Thoracic aorta (tissue), 2 donors: ENCODE measurements at places on chromosomes 2 and 18.

GRCh38 chr2:201986463-201986735, 47.3 kb upstream of the FZD7 start:
- no peak for DNase-seq

GRCh38 chr2:201883606-201884369, 77.5 kb downstream of the CDK15 start:
- DNase-seq: no peak

- DNase-seq: no peak
Measured at GRCh38 chr18:21387886-21388285, 145.9 kb downstream of the GREB1L start.

DNA sequence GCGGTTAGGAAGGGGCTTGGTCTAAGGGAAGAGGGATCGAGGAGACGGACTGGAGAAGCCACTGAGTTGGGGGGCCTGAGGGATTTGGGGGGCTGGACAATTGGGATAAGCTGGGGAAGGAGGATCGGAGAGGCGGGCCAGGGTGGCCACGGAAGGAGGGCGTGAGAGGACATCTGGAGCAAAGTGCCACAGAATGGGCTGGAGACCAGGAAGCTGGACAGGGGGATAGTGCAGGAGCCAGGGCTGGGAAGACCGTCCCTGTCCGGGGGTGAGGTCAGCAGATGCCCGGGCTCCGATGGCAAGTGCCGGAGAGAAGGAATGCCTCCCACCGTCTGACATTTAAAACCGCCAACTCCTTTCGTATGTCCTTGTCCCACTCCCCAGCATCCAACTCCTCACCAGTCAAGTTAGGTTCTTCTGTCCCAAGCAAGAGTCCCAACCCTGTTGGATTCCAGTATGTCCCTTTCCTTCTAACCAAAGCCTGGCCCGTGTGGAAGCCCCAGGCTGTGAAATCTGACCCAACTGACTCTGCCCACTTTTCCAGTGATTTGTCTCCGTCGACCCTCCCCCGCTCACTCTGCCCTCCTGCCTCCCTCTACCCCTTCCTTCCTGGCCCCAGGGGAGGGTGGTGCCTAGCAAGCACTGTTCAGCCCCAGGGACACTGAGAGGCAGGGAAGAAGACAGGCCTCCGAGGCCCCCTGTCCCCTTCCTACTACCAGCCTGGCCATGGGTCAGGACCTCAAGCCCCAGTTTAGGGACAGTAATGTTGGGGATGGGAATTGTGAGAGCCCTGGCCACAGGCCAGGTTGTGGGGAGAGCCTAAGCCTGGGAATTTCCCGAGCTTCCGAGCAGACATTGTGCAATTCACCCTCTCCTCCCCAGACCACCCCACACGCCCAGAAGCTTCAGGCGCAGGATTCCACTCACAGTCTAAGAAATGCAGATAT, 31.5 kb upstream of the TMBIM1 start:
- no peak for DNase-seq

DNA sequence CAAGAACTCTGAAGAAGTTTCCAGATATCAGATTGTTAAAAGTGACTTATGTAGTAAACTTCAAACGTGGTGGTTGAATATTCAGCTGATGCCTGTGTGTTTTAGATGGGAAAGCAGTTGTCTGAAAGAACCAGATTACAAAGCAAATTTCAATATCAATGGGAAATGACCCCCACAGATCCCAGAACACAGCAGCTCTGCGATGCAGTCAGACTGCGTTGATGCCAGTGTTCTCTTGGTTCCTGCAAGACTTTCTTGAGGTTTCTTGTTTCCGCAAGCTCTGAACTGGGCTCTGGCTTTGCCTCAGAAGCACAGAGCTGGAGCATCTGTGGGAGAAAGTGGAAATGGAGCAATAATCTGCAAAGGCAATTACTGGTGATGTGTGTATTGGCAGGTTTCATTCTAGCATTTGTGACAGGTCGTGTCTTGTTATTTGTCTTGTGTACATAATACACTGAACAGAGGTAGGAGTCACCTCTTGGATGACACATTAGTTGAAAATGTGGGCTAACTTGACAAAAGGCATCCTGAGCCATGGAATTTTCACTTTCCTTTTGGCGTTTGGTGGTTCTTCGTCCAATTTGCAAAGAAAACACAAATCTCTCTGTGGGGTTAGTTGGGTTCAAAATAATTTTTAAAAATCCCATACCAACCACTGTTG, 10.8 kb upstream of the LYPD6B start:
- DNase-seq: no peak

GRCh38 chr18:44047585-44047984, 633.1 kb upstream of the SETBP1 start:
- DNase-seq: no peak

DNA sequence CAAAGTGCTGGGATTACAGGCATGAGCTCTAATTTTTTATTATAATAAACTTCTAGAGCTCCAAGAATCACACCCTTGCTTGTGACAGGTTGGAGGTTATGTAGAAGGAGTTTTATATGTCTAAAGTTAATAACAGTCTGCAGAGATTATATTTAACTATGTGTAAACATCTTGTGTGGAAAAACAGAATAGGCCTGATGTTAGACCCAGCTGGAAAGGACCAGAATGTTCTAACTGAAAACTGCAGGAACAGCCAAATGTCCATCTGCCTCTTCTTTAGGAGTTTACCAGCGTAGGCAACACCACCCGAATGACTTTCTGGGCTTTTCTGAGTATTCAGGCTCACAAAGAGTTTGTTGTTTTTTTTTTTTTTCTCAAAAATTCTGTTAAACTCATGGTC, 67.1 kb upstream of the CDCA7 start:
- DNase-seq: no peak

- DNase-seq: no peak
Measured at GRCh38 chr2:128217671-128218070, 101.0 kb downstream of the HS6ST1 start.

GRCh38 chr2:191724015-191724414, 46.1 kb downstream of the NABP1 start:
- no peak for DNase-seq

GRCh38 chr2:167127135-167127534, 238.9 kb downstream of the XIRP2 start:
- DNase-seq: no peak

DNA sequence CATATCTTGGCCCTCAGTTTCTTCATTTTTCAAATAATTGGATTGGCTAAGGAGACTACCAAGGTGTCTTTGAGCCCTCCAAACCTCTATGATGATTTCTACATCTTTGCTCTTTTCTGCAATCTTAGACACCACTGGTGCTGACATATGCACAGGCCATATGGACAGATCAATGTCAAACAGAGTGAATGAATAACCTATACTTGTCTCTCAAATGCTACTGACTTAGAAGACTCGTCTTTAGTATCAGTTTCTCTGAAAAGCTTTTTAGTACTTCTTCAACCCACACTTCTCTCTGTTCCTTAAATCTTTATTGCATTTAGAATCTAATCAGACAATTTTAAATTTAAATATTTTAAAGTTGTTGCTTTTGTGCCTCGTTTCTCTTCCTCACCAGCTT, 258.2 kb downstream of the LTBP1 start:
- no peak for DNase-seq

DNA sequence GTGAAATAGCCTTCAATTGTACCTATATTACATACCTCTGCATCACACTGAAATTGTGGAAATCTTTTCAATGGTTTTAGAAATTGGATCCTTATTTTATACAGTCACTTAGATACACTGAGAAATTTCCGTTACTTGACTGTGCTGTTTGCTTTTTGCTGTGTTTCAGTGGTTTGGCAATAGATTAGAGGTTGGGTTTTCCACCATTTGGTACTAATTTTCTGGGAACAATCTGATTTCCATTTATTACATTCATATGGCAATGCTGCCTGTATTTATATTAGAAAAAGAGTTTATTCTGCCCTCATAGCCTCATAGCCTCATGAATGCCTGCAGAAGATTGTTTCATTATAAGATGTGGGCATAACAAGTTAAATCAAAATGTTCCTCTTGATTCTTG, 285.0 kb downstream of the GULP1 start:
- DNase-seq: no peak

GRCh38 chr2:117485588-117485987, 328.9 kb upstream of the DDX18 start:
- no peak for DNase-seq

GRCh38 chr2:109021895-109022300, 32.9 kb upstream of the EDAR start:
- no peak for DNase-seq

- DNase-seq: no peak
Measured at GRCh38 chr2:215627771-215628170, 191.9 kb upstream of the FN1 start.

DNA sequence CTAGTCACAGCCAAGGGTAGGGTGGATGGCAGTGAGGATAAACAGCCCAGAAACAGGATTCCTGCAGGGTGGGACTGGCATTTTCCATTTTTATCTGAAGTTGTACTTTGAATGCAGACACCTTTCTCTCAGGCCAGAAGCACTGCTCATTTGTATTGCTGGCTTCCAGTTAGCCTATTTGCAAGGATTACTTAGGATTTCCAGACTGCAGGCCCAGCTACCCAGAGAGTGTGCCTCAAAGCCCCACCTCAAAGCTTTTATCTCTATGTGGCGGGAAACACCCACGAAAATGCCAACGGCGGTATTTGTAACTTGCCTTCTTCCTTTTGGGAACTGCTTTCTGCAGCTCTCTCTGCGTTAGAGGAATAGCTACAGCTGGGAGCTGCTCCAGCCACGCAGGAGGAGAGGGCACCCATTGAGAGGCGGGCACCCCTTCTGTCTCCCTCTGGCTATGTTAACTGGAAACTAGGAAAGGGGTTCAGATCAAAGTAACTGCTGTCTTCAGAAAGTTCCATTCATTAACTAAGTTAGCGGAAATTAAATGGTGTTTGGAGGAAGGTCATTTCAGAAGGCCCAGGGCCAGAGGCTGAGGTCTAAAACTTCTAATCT, 144.9 kb downstream of the TGIF1 start:
- DNase-seq: no peak

DNA sequence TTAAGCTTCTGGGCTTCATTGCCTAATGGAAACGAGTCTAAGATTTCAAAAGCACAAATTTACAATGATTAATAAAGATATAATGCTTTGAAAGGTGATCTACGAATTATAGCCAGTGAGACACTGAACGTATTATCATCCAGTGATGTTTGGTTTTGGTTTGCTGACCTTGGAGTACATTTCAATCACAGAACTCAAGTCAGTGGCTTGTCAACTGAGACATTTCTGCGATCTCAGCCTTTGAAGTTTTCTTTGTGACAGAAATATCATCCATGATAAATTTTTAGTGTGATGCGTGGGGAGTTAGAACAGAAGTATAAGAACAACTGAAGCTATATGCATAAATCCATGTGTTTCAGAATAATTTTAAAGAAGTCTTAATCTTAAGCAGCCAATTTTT, 263.8 kb downstream of the TCF4 start:
- DNase-seq: no peak

- DNase-seq: no peak
Measured at GRCh38 chr18:35029770-35030169, 11.4 kb upstream of the MAPRE2 start.

GRCh38 chr2:158412206-158412605, 44.3 kb downstream of the CCDC148 start:
- no peak for DNase-seq

DNA sequence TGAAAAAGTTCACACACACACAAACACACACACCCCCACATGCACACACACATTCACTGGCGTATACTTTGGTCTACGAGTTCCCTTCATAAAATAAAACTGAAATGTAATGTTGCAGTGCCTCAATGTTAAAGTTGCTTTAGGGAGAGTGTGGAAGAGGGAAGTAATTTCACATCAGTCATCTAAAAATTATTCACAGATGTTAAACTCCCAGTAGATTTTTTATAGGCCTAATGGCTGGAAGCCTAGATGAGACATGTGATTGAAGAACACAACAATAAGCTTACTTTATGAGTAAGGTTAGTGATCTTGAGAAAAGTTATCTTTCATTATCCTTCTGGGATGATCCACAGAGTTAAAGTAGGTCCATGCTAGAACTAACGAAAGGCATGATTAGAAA, 506.7 kb upstream of the CNTNAP5 start:
- no peak for DNase-seq

DNA sequence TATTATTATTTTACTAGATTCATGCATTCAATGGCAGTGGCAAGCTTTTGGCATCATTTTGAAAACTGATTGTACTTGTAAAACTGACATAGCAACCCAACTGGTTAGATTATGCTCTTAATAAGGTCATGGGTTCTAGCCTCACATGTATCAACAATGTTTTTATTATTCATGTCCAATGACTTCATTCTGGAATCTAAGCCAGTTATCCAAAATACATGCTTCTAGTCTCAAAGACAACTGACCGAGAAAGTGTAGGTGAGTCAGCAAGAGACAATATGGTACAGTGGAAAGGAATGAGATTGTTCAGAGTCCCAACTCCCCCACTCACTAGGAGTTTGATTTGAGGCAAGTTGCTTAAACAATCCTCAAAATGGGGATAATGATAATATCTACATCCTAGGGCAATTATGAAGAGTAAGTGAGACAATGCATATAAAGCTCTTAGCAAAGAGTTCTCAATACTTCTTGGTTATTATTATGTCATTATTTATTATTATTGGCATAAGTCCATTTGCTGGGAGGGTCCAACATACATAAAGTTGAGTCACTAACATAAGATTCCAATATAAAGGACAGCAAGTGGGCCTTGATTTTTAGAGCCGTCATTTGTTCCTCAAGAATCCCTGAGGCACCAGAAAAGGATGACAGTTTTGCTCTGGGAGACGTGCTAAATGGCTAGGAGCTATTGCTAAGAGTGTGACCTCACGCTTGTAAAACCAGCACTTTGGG, 99.4 kb downstream of the NEB start:
- no peak for DNase-seq

DNA sequence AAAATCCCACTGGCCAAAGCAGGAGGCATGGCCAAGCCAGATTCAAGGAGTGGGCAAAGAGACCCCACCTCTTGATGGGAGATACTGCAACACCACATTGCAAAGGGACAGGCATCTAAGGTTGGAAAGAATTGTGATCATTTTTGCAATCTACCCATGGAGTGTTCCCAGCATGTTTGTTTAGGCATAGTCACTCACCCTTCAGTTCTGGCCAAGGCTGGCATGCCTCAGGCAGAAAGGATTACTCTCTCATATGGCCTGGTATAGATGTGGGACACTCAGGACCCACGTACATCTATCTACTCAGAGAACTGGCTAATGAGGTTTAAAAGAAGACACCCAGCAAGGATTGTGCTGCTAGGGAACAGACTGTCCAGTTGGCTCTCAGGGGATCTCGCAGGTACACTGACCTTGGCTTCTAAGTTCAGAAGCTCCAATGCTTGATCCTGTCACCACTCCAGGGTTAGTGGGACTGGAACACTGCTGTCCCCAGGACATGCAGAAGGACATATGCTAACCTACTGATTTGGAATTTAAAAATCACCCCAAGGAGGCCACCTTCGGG, 183.7 kb downstream of the KLHL29 start:
- DNase-seq: no peak

GRCh38 chr18:63183952-63184770, 135.4 kb downstream of the BCL2 start:
- DNase-seq: no peak

GRCh38 chr2:234910186-234910679, 41.6 kb upstream of the SH3BP4 start:
- DNase-seq: no peak

GRCh38 chr2:66082581-66082980, 352.3 kb upstream of the MEIS1 start:
- DNase-seq: no peak

GRCh38 chr2:142649581-142649980, 227.9 kb upstream of the KYNU start:
- DNase-seq: no peak

- DNase-seq: no peak
Measured at GRCh38 chr2:159089543-159089942, 121.1 kb downstream of the TANC1 start.

- no peak for DNase-seq
Measured at GRCh38 chr2:181103659-181104058, 123.3 kb downstream of the UBE2E3 start.

- DNase-seq: no peak
Measured at GRCh38 chr2:188607501-188607900, 315.8 kb downstream of the GULP1 start.
